Ureter (tissue), 1 donor: ENCODE measurements at places on chromosomes 5 and 9. TPM values are rescaled to one million over a fixed set of nuclear protein-coding genes. Genes with fewer than 3 reads are reported as not detected.
A peak's percentile ranks its signal among the peaks of the same experiment; 100 is the strongest.

PFN3 gene
- total RNA-seq: not detected

BNC2 gene
- total RNA-seq: 21.5 TPM

IFNA13 gene
- total RNA-seq: not detected

KIF20A gene
- 0.83 TPM for total RNA-seq

PJA2 gene
- 102 TPM for total RNA-seq

LCN15 gene
- total RNA-seq: not detected

ANKRD31 gene
- 1.0 TPM for total RNA-seq

SH3RF2 gene
- total RNA-seq: 9.5 TPM

NOXA1 gene
- total RNA-seq: 12.5 TPM

SLC6A7 gene
- total RNA-seq: 0.10 TPM

CSF1R gene
- 16.9 TPM for total RNA-seq

TESK1 gene
- total RNA-seq: 25.6 TPM

DNA sequence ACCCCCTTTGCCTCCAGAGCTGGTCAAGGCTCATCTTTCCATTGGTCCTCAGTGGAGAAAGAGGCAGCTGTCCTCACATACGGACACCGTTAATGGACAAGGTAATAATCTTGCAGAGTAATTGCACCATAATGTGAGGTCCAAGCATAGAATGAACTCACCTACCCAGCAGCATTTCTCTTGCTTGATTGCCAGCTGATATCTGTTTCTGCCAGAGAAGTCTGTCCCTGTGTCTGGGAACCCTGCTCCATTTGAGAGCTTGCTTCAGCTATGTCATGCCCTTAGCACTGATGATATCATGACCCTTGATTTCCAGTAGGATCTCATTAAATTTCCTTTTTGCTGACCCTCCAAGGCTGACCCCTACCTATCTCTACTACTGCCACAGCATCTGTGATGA lies 154.6 kb downstream of the PIK3R1 start:
- no peak for DNase-seq

DNA sequence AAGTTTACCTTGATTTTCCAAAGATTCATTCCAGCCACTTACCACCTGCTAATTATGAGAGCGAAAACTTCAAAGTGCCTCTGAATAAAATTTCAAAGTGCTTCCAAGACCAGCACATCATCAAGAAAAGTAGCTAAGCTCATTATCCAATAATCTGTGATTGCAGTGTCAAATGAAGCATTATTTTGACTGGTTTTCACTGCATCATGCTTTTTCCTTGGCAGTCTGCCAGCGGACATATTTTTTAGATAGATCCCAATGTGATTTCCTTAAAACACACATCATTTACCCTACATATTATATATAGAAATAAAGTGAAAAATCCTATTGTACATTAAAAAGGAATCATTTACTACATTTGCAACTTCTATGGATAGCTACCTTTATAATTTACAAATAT lies 508.6 kb upstream of the FAM174A start:
- no peak for DNase-seq

GRCh38 chr9:112719241-112719691 lies 1.3 kb upstream of the INIP start:
- no peak for DNase-seq

GRCh38 chr5:151686674-151687407 lies at the start of gene SPARC:
Gene SPARC (minus strand): TSS chr5:151686915. CDS start chr5:151676188, 10,727 bp downstream.
- DNase-seq: peak; percentile 82

- DNase-seq: no peak
Measured at GRCh38 chr5:36842087-36842486, 34.5 kb upstream of the NIPBL start.

DNA sequence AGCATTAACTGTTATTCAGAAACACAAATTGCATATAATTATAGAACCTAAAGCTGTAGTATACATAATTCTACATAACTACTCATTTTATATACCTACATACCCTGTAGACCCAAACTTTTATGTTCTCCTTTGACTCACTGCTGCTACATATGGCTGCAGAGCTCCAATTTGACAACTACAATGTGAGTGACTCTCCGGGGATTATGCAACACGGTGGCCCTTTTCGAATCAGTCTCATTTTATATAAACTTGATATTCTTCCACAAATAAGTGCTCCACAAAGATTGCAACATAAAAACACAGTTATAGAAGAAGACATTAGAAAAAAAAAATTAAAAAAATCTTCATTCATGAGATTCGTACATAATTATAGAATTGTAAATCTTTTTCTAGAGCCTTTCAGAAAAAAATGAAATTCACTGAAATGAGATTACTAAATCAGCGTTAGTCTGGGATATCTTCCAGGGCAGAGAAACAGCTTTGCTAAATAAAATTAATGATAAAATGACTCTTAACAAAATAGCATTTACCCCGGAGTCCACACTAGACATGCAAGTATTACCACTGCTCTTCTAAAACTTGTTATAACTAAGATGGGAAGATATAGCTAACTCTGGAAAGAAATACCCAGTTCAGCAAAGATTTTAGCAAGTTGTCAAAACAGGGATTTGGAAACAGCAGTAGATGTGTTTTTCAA lies 52.6 kb downstream of the SRFBP1 start:
- DNase-seq: no peak

- DNase-seq: no peak
Measured at GRCh38 chr9:31745886-31746285, 638.6 kb upstream of the ACO1 start.

DNA sequence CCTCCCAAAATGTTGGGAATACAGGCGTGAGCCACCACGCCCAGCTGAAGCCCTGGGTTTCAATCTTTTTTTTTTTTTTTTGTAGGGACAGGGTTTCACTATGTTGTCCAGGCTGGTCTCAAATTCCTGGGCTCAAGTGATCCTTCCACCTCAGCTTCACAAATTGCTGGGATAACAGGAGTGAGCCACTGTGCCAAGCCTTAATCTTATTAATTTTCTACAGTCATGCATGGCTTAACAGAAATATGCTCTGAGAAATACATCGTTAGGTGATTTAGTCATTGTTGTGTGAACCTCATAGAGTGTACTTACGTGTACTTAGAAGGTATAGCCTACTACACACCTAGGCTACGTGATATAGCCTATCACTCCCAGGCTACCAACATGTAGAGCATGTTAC lies 31.0 kb downstream of the GLDC start:
- no peak for DNase-seq

DNA sequence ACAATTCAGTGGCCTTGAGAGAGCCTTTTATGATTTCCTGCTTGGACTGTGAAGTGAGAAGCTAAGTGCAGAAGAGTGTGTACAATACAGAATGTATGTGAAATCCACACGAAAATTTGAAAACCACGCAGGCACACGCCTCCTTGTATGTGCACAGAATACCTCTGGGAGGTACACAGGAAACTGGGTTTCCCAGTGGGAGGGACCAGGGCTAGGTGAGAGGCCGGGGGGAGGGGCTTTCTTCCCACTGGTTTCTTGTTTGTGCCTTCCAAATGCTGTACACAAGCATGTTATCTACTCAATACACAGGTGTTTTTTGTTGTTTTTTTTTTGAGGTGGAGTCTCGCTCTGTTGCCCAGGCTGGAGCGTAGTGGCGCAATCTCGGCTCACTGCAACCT lies 16.1 kb downstream of the C9orf50 start:
- DNase-seq: no peak

DNA sequence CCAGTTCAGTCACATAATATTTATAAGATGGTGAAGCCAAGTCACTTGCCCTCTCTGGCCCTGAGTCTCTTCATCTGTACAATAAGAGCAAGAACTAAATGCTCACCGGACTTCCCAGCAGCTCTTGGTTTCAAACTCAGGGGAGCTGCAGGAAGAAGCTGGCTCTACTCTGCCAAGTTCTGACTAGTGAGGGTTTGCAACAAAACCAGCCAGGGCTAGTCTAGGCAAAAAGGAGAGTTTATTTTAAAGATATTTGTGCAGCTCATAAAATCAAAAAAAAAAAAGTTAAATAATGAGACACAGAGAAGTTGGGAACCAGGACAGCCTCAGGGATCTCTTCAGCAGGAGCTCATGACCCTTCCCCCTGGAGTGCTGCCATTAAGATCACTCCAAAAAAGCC lies 107.3 kb downstream of the DOCK2 start:
- DNase-seq: no peak

DNA sequence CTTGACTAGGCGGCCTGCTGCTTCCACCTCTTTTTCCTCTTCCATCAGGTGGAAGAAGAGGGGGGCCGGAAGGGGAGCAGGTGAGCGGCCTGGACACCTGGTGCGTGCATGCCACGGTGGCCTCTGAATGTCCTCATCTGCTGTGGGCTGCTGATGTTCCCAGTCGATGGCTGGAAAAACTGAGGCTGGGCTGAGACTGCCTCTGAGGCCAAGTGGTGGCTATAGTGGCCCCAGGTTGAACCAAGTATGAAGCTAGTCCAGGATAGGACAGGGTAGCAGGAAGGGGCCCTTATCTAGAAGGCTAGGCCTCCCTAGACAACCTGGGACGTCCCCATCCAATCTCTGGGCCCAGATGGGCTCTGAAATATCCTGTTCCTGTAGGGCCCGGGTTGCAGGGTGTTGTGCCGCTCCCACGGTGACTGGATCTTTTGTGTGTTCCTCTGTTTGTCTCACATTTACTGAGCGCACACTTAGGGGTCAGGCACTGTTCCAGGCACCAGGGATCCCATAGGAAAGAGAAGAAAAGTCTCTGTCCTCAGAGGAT lies 753 bp upstream of the NR5A1 start:
- DNase-seq: no peak

GRCh38 chr9:74963056-74963455 lies 10.3 kb upstream of the C9orf40 start:
- no peak for DNase-seq

GRCh38 chr5:151815051-151815450 lies 43.3 kb downstream of the G3BP1 start:
- no peak for DNase-seq

GRCh38 chr9:33116860-33117259 lies 40.4 kb upstream of the SMU1 start:
- no peak for DNase-seq

DNA sequence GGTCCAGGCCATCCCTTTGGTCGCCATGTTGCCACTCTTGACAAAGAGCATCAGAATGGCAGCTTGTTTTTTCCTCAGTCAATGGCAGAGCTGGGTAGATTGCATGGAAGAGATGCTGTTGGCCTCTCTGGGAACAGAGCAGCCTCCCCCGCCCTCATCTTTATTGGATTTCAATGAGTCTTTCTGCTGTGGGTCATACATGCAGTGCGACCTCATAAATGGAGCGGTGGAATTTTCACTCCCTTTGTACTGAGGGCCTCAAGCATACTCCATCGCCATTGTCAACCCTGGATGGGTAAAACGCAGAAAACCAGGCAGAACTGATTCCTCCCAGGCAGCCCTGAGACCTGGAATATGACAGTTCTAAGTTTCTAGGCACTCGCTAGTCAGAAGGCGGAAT lies 71.8 kb downstream of the ZNF618 start:
- DNase-seq: no peak

DNA sequence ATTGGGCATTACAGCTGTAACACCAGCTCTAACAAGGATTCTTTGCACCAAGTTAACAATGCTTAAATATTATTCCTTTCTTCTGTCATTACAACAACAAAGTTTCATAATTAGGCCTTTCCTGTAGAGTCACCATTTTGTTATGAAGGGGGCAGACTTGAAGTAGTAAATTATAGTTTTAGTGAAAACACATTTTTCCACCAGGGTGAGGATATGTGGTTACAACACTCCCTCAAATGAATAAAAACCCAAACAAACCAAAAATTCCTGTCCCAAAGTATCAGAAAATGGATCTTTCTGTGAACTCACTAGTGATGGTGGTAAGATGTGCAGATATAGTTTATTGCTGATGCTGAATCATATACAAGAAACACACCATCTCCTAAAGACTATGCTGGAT lies 250.5 kb upstream of the TUT7 start:
- DNase-seq: no peak

GRCh38 chr9:103277240-103277639 lies 282.1 kb downstream of the CYLC2 start:
- DNase-seq: no peak

- DNase-seq: no peak
Measured at GRCh38 chr5:107387526-107388140, 283.1 kb downstream of the EFNA5 start.

DNA sequence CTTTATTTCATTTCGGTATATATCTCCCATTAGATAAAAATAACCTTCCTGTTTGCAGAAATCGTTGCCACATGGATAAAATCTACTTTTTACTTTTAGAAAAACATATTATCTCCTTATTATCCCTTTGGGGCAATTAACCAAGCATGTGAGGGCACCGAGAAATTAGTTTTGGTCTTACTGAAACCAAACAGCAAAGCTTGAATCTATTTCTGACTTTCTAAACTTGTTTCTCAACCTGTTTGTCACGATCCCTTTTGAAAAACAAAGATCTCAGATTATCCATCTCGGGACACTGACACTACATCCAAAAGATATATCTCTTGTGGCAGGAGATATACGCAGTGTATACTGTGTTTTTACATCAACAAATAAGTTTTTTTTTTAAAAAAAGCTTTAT lies 2.3 kb downstream of the TUT7 start:
- no peak for DNase-seq

DNA sequence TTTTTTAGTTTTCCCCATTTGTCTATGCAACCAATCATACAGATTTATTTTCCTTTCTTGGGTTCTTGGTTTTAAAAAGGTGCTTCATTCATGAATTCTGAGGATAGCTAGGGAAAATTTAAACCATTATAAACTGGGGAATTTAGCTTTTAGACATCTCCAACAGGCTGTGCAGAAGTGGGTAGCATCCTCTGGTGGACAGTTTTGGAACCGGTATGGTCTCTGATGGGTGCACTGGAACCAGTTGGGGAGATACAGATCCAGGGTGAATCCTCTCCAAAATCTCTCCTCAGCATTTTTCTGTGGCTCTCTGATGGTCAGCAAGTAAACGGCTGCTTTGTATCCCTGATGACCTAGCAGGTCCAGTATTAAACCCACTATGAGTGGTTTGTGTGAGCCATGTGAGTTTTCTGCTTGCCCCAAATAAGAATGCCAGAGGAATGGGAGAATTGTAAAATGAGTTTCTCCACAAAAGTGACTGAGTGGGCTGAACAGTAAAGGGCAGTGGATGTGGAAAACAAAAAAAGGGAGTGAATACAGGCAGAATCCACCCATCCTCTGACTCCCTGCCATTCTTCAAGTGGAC lies 9.1 kb upstream of the DNAJC25 start:
- DNase-seq: no peak

GRCh38 chr5:95262933-95263660 lies 21.8 kb downstream of the MCTP1 start:
- DNase-seq: no peak

- no peak for DNase-seq
Measured at GRCh38 chr9:129836311-129837007, 1.2 kb downstream of the USP20 start.

- no peak for DNase-seq
Measured at GRCh38 chr9:92189782-92190535, 74.7 kb upstream of the SPTLC1 start.

GRCh38 chr5:59079622-59080620 lies 497.0 kb downstream of the RAB3C start:
- no peak for DNase-seq
